ENCODE measurements at places on chromosomes 2 and 18. TPM values are rescaled to one million over a fixed set of nuclear protein-coding genes. Genes with fewer than 3 reads are reported as not detected.

DNA sequence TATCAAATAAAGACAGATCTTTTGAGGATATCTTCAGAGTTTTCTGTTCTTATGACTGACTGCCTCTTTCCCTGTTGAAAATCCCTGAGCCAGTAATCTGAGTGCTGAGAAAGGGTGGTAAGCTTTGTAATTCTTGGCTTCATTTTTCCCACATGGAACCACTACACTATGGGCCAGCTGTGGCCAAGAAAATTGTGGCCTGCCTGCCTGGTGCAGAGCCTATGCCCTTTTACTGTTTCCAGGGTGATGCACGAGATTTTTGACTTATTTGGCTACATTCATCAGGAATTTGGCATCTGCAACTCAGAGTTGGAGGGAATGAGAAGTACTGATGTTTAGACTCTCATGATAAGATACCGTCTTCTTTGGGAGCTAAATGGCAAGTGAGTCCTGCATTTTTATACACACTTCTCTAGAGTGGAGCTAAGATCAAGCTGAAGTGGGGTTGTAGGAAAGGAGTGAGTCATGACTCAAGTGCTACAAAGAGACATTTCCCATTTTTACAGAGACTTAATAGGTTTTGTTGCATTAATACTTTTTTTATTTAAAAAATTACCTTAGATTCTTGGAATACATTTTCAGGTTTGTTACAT is 328.2 kb upstream of the CDH7 start:
- no peaks in the 10 kb centered on the region for H3K36me3 ChIP-seq
- no peaks in the 10 kb centered on the region for H3K27me3 ChIP-seq
- DNase-seq: no peak

GRCh38 chr2:236887531-236887930 is 198.2 kb upstream of the COPS8 start:
- peaks cover 26% of the 10 kb centered on the region for H3K4me1 ChIP-seq
- H3K27ac ChIP-seq: peak overlapping the region; percentile 76
- no peaks in the 10 kb centered on the region for H3K36me3 ChIP-seq

DNA sequence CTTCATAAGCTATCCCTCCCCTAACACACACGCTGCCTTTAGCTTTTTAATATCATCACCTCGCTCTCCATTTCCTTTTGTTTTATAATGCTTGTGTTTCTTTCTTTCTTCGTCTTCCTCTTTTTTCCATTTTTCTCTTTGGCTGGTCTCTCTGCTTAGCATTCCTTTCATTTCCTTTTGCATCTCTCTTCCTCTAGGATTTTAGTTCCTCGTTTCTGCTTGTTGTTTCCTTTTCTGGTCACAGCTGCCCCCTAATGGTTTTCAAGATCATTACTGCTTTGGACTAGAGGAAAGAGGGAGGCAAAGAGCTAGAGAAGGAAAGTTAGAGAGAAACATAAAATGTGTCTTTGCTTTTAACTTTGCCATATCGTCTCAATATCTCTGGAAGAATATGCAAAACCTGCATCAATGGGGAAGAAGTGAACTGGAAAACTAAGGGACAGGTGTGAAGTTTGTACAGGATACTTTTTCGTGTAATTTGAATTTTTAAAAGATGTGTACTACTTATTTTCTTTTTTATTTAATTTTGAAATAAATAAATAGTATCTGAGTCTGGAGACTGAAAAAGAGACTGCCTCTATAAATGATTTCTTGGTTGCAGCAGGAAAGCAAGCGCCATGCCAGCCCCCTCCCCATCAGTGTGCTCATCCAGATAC is 6.3 kb upstream of the NRP2 start:
- H3K36me3 ChIP-seq: no peaks in the 10 kb centered on the region
- H3K27ac ChIP-seq: no peak overlapping the region
- no peak overlapping the region for H3K4me3 ChIP-seq
- H3K27me3 ChIP-seq: no peaks in the 10 kb centered on the region
- DNase-seq: no peak

GRCh38 chr18:11948852-11949523 is 32.3 kb upstream of the IMPA2 start:
- H3K27me3 ChIP-seq: no peaks in the 10 kb centered on the region
- H3K36me3 ChIP-seq: no peaks in the 10 kb centered on the region
- H3K4me3 ChIP-seq: no peak overlapping the region
- peaks cover 72% of the 10 kb centered on the region for H3K4me1 ChIP-seq
- peak overlapping the region; percentile 95 for H3K27ac ChIP-seq

GRCh38 chr2:59886759-59887158 is 666.7 kb downstream of the BCL11A start:
- H3K4me1 ChIP-seq: no peaks in the 10 kb centered on the region
- H3K27ac ChIP-seq: no peak overlapping the region
- no peaks in the 10 kb centered on the region for H3K27me3 ChIP-seq
- H3K4me3 ChIP-seq: no peak overlapping the region
- H3K36me3 ChIP-seq: no peaks in the 10 kb centered on the region

- no peaks in the 10 kb centered on the region for H3K36me3 ChIP-seq
- no peak overlapping the region for H3K4me3 ChIP-seq
These were observed 1.7 kb upstream of the ICOS start for GRCh38 chr2:203934711-203935438.

DNA sequence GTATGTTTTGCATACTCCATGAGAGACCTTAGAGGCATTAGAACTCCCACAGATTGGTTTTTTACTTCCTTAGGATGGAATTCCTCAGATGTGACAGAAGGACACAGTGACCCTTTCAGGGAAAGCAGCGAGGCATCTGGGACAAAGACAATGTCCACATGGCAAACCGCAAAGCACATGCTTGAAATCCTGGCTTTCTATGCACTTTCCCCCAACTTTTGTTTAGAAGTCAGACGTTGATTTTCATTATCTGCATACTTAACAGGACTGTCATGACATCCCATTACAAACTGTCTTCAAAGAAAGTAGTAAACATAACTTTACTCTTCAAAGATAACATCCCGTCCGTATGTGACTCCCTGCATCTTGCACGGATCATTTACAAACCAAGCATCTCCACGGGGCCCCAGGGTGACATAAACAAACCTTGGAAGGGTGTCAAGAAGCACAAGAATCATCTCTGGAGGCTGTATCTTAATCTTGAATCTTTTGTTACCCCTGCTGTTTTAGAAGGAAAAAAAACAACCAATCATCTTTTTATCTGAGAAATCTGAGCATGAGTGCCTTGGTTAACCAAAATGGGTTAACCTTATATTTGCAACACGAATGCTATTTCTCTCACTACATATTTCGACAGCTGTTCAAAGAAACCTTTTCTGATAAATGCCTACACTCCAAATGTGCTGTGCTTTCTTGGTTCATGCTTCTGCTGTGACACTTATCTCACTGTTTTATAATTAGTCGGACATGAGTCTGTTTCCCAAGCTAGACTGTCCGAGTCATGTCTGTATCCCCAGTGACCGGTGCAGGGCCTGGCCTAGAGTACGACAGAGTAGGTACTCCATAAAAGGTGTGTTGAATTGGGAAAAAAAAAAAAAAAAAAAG is 90.8 kb downstream of the CCBE1 start:
- DNase-seq: peak; percentile 42
- H3K4me3 ChIP-seq: no peak overlapping the region
- no peaks in the 10 kb centered on the region for H3K4me1 ChIP-seq
- no peaks in the 10 kb centered on the region for H3K27me3 ChIP-seq
- H3K27ac ChIP-seq: no peak overlapping the region

GRCh38 chr2:241762933-241763369 is 13.7 kb upstream of the GAL3ST2 start:
- no peaks in the 10 kb centered on the region for H3K4me1 ChIP-seq
- H3K4me3 ChIP-seq: no peak overlapping the region
- peaks cover 16% of the 10 kb centered on the region for H3K36me3 ChIP-seq
- H3K27ac ChIP-seq: no peak overlapping the region
- H3K27me3 ChIP-seq: no peaks in the 10 kb centered on the region
- DNase-seq: no peak

GRCh38 chr2:205500065-205500464 is 182.2 kb upstream of the NRP2 start:
- H3K27ac ChIP-seq: no peak overlapping the region
- no peaks in the 10 kb centered on the region for H3K27me3 ChIP-seq
- H3K36me3 ChIP-seq: no peaks in the 10 kb centered on the region
- no peak for DNase-seq
- H3K4me1 ChIP-seq: no peaks in the 10 kb centered on the region

GRCh38 chr2:103977668-103978067 is 876.2 kb upstream of the POU3F3 start:
- H3K4me1 ChIP-seq: no peaks in the 10 kb centered on the region
- H3K4me3 ChIP-seq: no peak overlapping the region
- no peak for DNase-seq
- H3K27me3 ChIP-seq: no peaks in the 10 kb centered on the region
- H3K36me3 ChIP-seq: no peaks in the 10 kb centered on the region

DNA sequence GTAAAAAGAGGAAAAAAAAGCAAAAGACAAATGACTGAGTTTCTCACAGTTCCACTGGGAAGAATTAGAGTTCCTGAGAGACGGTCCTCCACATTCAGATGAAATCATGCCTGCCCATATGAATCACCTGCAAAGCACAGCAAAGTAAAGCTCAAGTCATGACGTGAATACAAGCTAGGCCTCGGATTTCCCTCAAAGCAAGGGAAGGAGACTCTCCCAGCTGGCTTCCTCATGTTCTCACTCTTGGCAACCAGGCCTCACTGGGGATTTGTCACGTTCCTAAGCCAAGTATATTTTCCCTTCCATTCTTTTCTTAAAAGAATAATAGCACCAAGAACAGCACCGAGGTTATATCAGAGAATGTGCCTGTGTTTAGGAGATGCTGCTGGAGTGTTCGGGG is 47.0 kb downstream of the CYP27C1 start:
- no peak for DNase-seq
- H3K4me3 ChIP-seq: no peak overlapping the region
- no peaks in the 10 kb centered on the region for H3K36me3 ChIP-seq
- H3K27ac ChIP-seq: no peak overlapping the region
- no peaks in the 10 kb centered on the region for H3K27me3 ChIP-seq

- no peaks in the 10 kb centered on the region for H3K36me3 ChIP-seq
- no peak overlapping the region for H3K4me3 ChIP-seq
- H3K27ac ChIP-seq: no peak overlapping the region
- peaks cover 10% of the 10 kb centered on the region for H3K4me1 ChIP-seq
- DNase-seq: no peak
These were observed 129.5 kb downstream of the SMAD7 start for GRCh38 chr18:48821251-48821590.

DNA sequence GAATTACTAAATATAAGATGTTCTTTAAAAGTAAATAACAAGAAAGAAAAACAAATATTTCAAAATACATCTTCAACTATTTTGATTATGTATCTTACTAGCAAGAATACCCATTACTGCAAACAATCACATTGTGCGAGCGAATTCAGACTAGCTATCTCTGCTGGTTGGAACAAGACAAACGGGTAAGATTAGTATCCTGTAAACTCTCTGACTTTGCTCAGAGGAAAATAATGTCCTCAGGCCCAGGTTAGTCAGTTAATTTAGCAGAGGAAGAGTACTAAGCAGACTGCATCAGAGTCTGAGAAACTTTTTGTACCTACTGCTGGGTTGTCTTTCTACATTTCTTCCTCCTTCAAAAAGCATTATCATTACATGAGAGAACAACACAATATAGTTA is 50.4 kb upstream of the MCM6 start:
- peaks cover 42% of the 10 kb centered on the region for H3K36me3 ChIP-seq
- no peak for DNase-seq
- H3K27ac ChIP-seq: no peak overlapping the region
- H3K4me3 ChIP-seq: no peak overlapping the region
- no peaks in the 10 kb centered on the region for H3K27me3 ChIP-seq
- H3K4me1 ChIP-seq: no peaks in the 10 kb centered on the region

DNA sequence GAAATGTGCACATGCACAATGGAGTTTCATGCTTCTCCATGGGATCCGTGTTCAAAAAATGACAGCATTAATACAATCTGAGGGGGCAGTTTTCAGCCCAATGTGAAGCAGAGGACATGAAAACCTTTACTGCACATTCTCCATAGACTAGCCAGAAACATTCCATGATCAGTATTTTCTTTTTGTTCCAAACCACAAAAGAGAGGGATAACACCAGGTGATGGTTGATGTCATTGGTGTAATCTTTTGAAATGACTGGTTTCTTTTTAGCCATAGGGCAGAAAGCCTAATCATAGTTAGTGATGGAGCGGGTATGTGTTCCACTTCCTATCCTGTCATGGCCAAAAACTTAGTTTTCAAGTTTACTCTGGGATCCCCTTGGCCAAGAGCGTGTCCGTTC is 1.8 kb upstream of the KYNU start:
- no peaks in the 10 kb centered on the region for H3K27me3 ChIP-seq
- H3K27ac ChIP-seq: no peak overlapping the region
- DNase-seq: no peak
- no peaks in the 10 kb centered on the region for H3K36me3 ChIP-seq
- H3K4me3 ChIP-seq: no peak overlapping the region
- H3K4me1 ChIP-seq: no peaks in the 10 kb centered on the region

DNA sequence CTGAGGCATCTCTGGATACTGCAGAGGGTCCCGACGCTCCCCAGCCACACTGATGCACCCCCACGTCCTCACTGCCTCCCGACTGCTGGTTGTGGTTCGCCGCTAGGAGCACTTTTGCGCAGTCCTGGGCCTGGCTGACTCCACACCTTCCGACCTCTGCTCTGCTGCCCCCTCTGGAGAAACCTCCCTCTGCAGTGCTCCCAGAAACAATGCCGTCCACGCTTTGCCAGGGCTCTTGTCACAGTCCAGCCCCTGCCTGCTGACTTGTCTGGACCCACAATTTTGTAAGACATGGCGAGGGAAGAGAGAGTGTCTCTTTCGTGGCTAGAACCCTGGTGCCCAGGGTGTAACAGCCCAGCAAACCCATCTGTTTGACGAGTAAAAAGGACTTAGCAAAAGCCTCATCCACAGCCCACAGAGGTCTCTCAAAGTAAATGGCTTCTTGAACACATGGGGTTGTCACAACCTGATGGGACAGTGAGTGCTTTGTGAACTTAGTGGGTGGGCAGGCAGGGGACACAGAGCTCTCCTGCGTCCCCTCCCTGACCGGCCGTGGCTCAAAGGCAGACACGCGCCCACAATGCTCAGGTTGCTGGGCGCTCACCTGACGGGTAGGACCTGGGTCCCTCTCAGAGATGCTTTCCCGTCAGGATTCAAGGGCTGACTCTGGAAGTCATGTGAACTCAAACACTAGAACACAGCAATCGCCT is 4.0 kb downstream of the COPS9 start:
- no peak overlapping the region for H3K27ac ChIP-seq
- peaks cover 59% of the 10 kb centered on the region for H3K36me3 ChIP-seq
- no peak overlapping the region for H3K4me3 ChIP-seq
- H3K4me1 ChIP-seq: peaks cover 21% of the 10 kb centered on the region
- H3K27me3 ChIP-seq: no peaks in the 10 kb centered on the region
- DNase-seq: no peak

GRCh38 chr2:52222128-52222527 is 1190.2 kb upstream of the NRXN1 start:
- H3K27me3 ChIP-seq: no peaks in the 10 kb centered on the region
- H3K4me3 ChIP-seq: no peak overlapping the region
- H3K4me1 ChIP-seq: no peaks in the 10 kb centered on the region
- no peaks in the 10 kb centered on the region for H3K36me3 ChIP-seq
- no peak for DNase-seq

- no peaks in the 10 kb centered on the region for H3K27me3 ChIP-seq
- H3K4me3 ChIP-seq: no peak overlapping the region
- H3K4me1 ChIP-seq: no peaks in the 10 kb centered on the region
- no peak overlapping the region for H3K27ac ChIP-seq
- H3K36me3 ChIP-seq: no peaks in the 10 kb centered on the region
- peak; percentile 66 for DNase-seq
These were observed 154.6 kb downstream of the ACOXL start for GRCh38 chr2:110886826-110887573.

Gene PLGLB2
- 0.98 TPM for total RNA-seq

Gene EVX2
- not detected for total RNA-seq

Gene NCKAP5
- total RNA-seq: 1.8 TPM

Gene ALPI
- total RNA-seq: not detected

Gene IL1A
- not detected for total RNA-seq

Gene SNORC
- 2.0 TPM for total RNA-seq

Gene RAPGEF4
- 3.7 TPM for total RNA-seq

Gene TEX44
- not detected for total RNA-seq

Measured in esophagus muscularis mucosa (tissue), 4 donors.